ENCODE measurements at places on chromosomes 2 and 18. TPM values are rescaled to one million over a fixed set of nuclear protein-coding genes. Genes with fewer than 3 reads are reported as not detected.

SEC11C gene
- total RNA-seq, result 194 TPM

- DNase-seq, result no peak
Observed at GRCh38 chr2:140013545-140014203, 1233.5 kb upstream of the NXPH2 start.

ABCG8 gene
- not detected for total RNA-seq

DNA sequence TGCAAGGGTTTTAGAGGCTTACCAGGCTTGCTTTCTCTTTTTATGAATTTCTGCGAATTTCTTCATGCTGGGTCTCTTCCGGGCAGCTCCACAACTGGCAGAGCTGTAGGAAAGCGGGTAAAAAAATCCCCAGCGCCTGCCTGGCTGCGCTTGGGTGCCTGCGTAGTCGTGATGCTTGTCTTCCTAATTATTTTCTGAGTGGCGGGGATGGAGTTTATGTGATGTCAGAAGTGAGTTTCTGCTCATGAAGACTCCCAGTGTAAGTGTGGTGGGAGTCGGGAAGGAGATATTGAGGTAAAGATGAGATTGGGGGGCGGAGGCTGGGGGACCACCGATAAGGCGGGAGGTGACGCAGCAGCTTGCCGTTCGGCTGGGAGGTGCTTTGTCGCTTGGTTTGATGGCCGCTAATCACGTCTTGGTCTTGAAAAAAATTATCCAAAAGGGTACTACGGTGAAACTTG lies 229.8 kb downstream of the LDLRAD4 start:
- no peak for DNase-seq

GRCh38 chr2:241797441-241798080 lies 11.4 kb upstream of the NEU4 start:
- no peak for DNase-seq

ALK gene
- not detected for total RNA-seq

RND3 gene
- total RNA-seq, result not detected

COLEC12 gene
- total RNA-seq, result 0.05 TPM

DNA sequence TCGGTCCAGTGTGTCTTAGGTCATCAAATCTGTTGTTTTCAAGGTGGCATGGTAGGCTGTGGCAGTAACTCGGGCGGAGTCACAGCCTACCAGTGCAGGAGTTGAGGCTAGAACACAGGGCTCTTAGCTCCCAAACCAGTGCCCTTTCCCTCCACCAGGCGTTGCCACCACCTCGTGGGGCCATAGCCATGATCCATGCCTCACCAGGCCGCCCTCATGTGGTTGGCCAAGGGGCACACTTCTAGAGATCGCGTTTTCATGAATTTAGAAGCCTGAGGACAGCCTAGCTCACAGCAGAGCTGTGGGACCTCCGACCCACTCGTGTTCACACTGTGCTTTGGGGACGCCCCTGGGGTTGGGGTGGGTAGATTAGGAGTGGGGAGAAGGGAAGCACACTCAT lies 10.6 kb downstream of the SEC11C start:
- no peak for DNase-seq
